ENCODE measurements at places on chromosomes 1 and 21. TPM values are rescaled to one million over a fixed set of nuclear protein-coding genes. Genes with fewer than 3 reads are reported as not detected.

- no peak overlapping the region for H3K4me3 ChIP-seq
- H3K27me3 ChIP-seq = no peaks in the 10 kb centered on the region
- no peaks in the 10 kb centered on the region for H3K36me3 ChIP-seq
- no peak overlapping the region for H3K27ac ChIP-seq
These were observed 49.8 kb upstream of the WLS start for GRCh38 chr1:68281946-68282615.

DNA sequence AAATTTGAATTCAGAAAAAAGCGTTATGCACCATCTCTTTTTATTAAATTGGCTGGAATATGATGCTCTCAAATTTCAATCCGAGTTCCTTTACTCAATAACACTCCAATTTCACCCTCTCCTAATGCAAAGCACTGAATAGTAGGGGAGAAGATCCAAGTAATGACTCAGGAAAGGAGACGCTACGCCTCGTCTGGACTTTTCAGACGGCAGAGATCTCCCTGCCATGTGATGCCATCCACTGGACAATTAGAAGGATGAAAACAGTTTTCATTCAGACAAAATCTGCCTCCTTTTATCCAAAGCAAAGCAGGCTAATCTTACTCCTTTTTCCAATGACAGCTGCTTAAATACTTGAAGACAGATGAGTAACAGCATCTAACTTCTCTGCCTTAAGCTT lies 242.4 kb upstream of the GREM2 start:
- no peak overlapping the region for H3K27ac ChIP-seq
- H3K36me3 ChIP-seq = no peaks in the 10 kb centered on the region
- DNase-seq = no peak
- no peaks in the 10 kb centered on the region for H3K27me3 ChIP-seq

ANGPTL7 gene
- total RNA-seq = not detected

NPR1 gene
- not detected for total RNA-seq

DNA sequence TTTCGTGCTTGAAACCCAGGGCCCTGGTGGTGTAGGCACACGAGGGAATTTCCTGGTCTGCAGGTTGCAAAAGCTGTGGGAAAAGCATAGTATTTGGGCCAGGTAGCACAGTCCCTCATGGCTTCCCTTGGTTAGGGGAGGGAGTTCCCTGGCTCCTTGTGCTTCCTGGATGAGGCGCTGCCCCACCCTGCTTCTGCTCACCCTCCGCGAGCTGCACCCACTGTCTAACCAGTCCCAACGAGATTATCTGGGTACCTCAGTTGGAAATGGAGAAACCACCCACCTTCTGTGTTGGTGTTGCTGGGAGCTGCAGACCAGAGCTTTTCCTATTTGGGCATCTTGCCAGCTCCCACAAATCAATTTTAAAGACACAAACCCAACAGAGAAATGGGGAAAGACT lies 183.0 kb downstream of the PHTF1 start:
- H3K36me3 ChIP-seq = no peaks in the 10 kb centered on the region
- DNase-seq = no peak
- no peak overlapping the region for H3K27ac ChIP-seq
- no peak overlapping the region for H3K4me3 ChIP-seq
- peaks cover under 1% of the 10 kb centered on the region for H3K27me3 ChIP-seq

DNA sequence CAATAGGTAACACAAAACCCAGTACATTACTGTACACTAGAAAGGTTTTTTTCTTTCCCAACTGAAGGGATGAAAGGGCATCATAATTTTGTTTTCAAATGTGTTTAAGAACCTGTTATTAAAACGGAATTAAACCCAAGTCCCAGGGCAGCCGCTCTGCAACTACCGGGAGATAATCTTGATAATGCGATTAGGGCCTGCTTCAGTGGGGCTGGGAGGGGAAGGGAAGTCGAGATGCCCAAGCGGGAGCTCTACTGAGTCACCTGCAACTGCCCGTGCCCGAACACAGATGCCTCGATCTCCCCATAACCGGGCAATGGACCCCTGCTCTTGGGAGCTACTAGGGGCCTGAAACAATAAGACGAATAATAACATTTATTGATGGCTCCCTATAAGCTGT lies 61.4 kb downstream of the KAZN start:
- H3K27ac ChIP-seq = no peak overlapping the region
- H3K4me1 ChIP-seq = no peaks in the 10 kb centered on the region
- H3K27me3 ChIP-seq = peaks cover under 1% of the 10 kb centered on the region
- no peaks in the 10 kb centered on the region for H3K36me3 ChIP-seq
- DNase-seq = no peak
- no peak overlapping the region for H3K4me3 ChIP-seq

LCE6A gene
- total RNA-seq = not detected

DNA sequence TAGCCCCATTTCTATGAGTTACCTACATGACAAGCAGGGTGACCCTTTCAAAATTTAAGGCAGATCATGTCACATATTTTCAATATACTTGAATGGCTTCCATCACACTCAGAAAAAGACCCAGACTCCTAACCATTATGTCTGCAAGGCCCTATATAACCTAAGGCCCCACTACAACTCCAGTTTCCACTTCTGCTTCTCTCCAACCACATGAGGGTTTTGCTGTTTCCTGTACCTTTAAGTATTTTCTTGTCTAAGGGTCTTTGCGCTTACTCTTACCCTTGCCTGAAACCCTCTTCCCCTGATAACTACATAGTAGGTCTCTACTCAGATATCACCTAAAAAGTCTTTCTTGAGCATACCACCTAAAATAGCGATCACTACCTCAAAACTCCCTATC lies 46.1 kb downstream of the SGIP1 start:
- H3K27ac ChIP-seq = no peak overlapping the region
- no peak for DNase-seq

DSCAM gene
- not detected for total RNA-seq

DNA sequence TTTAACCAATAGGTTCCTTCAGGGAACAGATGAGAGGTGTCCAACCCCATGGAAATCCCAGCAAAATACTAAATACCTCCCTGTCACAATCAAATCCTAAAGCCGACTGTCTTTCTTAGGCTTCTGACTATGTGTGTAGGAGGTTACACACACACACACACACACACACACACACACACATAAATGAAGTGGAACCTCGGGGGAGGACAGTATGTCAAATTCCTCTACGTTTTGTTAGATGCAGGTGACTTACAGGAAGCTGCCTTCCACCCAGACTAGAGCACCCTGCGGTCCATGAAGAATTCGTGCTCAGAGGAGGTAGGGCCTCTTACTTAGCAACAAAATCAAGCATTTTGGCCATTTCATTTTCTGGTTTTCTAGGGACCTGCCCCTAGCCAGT lies 16.4 kb downstream of the RSPH1 start:
- no peak for DNase-seq
- H3K36me3 ChIP-seq = no peaks in the 10 kb centered on the region
- H3K27me3 ChIP-seq = peaks cover 17% of the 10 kb centered on the region

OLIG2 gene
- total RNA-seq = not detected

DNA sequence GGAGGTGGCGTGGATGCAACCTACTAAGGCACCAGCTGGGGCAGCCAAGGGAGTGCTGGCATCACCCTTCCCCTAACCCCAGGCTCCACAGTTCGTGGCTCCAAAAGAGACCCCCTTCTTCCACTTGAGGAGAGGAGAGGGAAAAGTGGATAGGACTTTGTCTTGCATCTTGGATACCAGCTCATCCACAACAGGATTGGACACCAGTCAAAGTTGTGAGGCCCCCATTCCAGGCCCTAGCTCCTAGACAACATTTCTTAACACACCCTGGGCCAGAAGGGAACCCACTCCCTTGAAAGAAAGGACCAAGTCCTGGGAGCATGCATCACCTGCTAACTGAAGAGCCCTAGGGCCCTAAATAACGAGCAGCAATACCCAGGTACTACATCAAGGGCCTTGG lies 372.6 kb upstream of the PLXNA2 start:
- no peaks in the 10 kb centered on the region for H3K27me3 ChIP-seq
- no peaks in the 10 kb centered on the region for H3K36me3 ChIP-seq
- DNase-seq = no peak
- H3K27ac ChIP-seq = no peak overlapping the region
